Activated CD8-positive, alpha-beta memory T cell treated with anti-CD3 and anti-CD28 coated beads, Interleukin-2, amount 10 ng/mL, durations not matched to agents 7 days and 5 days (primary cell): ENCODE measurements at places on chromosomes 13 and 19. TPM values are rescaled to one million over a fixed set of nuclear protein-coding genes. Genes with fewer than 3 reads are reported as not detected.

Gene EIF3K
- total RNA-seq = 281 TPM

Gene TMEM145
- total RNA-seq = 1.1 TPM

GRCh38 chr13:99659866-99660554 lies 158.7 kb downstream of the TM9SF2 start:
- DNase-seq = no peak

DNA sequence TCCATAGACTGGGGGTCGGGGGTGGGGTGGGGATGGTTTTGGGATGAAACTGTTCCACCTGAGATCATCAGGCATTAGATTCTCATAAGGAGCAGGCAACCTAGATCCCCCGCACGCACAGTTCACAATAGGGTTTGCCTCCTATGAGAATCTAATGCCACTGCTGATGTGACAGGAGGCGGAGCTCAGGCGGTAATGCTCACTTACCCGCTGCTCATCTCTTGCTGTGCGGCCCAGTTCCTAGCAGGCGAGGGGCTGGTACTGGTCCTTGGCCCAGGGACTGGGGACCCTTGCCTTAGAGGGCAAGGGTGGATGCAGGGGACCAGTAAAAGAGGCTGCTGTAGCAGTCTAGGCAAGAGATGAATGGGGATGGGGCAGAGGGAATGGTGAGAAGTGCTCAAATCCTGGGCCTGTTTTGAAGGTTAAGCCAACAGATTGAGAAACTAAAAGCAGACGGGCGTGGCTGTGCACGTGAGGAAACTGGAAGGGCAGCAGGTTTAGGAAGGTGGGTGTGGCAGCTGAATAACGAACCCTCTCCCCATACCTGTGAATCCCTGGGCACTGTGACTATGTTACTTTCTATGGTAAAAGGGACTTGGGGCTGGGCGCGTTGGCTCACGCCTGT lies 1.5 kb upstream of the ERICH4 start:
- no peak for DNase-seq

DNA sequence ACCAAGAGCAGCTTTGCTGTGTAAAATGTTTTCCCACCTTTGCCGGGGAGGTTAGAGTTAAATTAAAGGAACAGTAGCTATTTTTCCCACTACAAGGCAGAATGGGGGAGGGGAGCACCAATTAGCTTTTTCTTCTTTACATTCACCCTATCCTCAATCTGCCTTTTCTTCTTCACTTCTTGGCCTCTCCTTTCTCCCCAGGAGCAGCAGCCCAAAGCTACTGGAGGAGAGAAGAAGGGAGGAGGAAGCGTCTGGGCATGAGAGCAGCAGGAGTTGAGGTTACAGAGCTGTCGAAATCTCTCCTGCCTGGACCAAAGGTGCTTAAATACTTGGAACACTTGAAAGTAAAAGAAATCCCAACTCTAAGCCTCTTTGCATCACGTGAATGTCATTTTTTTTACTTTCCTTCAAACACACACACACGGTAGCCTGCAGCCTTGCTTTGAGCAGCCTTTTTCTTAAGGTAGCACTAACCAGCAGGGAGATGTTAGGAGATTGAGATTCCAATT lies 39.0 kb upstream of the WASF3 start:
- no peak for DNase-seq

DNA sequence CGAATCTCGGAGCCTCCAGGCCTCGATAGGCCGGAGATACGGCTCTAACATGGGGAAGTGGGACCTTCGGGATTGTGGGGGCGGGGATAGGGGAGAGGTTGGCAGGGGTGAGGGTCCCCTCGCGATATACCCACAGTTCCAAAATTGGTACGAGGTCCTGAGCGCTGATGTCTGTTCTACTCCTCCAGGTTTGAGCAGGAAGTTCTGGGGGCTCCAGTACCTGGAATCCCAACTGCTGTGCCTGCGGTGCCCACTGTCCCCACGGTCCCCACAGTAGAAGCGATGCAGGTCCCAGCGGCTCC lies 447 bp downstream of the RBM42 start:
- DNase-seq = no peak

DNA sequence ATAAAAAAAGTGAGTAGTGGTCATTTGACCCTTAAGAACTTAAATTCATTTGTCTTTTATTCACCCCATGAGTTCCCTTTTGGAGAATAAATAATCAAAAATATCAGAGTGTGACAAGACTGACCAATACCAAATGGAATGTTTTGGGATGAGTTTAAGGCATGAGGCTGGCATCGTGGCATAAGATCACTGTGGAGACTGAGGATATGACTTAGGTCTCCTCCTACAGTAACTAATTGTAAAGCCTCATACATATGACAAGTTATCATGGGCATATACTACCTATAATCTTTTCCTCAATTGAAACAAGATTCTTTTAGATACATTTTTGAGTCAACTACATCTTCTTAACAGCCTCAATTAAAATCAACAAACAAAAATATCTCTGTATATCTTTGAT lies 782.0 kb downstream of the SLITRK1 start:
- no peak for DNase-seq
